ENCODE measurements at places on chromosomes 12 and 14.

DNA sequence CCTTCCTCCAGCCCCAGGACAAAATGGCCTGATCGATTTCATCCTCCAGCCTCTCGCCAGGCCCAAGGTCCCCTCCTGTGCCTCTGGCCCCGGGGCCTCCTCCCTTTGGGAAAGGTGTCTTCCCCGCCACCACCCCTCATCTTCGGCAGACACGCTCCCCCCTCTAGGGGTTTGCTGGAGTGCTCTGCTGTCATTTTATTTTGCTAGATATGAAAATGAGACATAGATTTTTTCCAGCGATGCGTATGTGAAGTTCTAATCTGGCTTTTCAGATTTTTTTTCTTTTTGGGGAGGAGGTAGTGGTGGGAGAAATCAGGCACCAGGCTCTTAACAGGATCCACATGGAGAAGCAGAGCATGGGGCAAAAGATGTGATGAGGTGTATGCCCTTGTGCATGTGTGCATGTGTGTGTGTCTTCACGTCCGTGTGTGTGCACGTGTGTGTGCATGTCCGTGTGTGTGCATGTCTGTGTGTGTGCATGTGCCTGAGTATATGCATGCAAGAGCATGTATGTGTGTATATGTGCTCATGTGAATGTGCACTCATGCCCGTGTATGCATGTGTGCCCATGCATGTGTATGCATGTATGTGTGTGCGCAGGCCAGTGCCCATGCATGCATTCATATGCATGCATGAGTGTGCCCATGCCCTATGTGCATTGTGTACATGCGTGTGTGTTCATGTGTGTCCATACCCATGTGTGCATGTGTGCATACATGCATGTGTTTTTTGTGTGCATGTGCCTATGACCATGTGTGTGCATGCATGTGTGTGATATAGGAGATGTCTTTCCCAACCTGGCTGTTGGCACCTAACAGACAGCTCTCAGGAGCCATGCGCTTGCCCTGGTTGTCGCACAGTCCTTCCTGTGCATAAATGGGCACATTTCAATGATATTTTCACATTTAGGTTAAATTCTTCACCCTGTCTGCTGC is 203.0 kb downstream of the RBM19 start:
- DNase-seq, result no peak

GRCh38 chr12:62191491-62192179 is 68.6 kb upstream of the USP15 start:
- DNase-seq, result no peak

DNA sequence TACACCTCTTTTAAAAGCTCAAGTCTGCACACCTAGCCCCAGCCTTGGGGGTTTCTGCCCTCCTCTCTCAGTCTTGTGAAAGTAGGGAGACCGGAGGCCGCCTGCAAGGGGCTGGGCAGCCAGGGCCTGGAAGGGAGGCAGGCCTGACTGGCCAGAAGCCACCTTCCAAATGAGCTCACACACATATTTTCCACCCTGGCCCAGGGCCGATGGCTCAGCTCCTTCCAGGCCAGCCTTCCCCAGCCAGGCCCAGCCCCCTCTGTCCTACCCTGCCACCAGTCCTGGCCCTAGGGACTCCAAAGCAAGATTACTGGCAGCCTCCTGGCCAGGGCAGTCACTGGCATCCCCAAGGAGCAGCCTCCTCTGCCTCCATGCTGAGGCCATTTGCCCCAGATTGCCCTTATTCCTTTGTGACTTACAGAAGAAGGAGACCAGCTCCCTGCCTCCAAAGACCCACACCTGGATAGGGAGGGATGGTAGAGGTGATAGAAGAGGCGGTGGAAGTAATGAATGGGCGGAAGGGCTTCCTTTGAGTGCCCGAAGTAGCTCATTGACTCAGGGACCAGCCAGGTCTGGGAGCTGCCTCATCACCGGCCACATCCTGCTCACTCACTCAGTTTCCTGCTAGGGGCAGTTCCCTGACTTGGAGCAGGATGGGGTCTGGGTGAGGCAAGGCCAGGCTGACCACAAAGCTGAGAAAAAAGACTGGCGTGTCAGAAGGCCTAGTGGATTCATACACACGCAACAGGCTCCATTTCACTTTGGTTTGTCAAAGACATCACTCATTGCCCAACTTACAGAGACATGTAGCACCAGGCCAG is 14.8 kb downstream of the MMP14 start:
- no peak for DNase-seq

DNA sequence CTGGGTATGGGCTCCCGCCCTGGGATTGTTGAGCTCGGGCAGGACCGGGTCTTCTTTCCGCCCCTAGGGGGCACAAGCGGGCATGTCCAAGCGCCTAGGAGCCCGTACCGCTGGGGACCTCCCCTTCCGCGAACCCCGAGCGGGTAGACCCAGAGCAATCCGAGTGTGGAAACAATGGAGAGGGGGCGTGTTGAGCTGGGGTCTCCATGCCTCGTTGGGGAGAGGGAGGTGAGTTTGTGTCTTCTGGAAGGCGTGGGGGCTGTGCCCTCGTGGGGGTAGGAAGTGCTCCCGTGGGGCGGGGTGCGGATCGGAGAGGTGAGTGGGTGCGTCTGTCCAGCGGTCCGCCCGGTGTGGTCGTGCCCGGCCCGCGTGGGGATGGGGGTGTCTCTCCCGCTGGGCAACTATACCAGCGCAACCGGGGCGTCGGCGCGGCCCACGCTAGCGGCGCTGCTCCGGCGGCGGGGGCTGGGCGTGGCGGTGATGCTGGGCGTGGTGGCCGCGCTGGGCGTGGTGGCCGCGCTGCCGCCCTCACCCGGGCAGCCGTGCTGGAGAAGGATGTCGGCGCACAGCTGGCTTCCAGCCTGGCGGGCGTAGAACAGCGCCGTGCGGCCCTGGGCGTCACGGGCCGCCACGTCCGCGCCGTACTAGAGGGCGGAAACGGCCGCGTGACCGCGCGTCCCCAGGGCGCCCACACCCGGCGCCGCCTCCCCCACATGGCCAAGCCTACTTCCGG is 12.2 kb downstream of the AGAP2 start:
- DNase-seq, result no peak

GRCh38 chr12:121668750-121669520 is 519 bp downstream of the MORN3 start:
- DNase-seq, result peak; percentile 47

- DNase-seq, result no peak
These were observed 499.4 kb downstream of the NAV3 start for GRCh38 chr12:78330131-78330530.

- DNase-seq, result no peak
These were observed 111.0 kb downstream of the TRAFD1 start for GRCh38 chr12:112236386-112236785.

GRCh38 chr12:130179191-130179590 is 16.9 kb downstream of the FZD10 start:
- no peak for DNase-seq

DNA sequence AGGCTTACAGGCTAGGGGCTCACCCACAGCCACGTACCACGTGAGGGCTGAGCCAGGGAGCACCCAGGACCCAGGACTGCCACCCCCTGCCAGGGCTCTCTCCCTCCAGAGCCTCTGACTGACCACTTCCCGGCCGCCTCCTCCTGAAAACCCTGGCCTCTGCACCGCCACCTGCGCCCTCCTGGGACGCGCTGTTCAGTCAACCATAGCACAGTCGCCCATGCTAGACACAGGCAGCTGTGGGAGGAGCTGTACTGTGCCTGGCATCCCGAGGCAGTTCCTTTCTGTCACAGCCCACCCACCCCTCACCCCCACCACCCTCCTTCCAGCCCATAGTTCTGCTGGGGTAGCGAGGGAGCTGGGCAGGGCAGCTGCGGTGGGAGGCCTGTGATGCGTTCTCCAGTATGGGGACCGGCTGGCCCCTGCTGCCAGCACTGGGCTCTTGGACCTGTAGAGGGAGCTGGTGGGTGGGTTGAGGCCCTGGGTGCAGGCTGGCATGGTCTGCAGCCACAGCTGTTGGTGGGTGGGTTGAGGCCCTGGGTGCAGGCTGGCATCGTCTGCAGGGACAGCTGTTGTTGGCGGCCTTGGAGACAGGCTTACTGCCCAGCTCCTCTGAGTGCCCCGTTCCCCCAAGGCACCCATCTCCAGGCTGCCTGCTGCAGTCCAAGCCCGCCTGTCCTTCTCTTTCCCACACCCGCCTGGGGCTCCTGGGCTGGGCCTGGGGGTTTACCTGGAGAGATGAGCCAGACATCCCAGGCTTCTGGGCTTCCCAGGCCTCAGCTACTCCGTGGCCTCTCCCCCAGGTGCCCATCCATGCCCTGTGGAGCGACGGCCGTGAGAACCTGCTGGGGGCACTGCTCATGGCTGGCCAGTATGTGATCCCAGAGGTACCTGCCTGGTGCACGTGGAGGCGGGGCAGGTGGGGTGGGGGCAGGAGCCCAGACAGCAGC is 11.5 kb downstream of the ASPG start:
- DNase-seq, result no peak

DNA sequence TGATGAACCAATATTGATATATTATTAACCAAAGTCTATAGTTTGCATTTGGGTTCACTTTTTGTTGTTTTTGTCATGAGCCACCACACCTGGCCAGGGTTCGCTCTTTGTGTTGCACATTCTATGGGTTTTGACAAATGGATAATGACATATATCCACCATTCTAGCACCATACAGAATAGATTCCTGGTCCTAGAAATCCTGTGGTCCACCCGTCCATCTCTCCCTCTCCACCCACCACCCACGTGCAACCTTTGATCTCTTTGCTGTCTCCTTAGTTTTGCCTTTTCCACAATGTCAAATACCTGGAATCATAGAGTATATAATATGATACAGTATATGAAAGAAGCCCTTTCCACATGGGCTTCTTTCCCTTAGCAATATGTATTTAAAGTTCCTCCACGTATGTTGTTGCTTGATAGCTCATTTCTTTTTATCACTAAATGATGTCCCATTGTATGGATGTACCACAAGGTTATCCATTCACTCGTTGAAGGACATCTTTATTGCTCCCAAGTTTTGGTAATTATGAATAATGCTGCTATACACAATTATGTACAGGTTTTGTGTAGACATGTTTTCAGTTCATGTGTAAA is 7.4 kb downstream of the RPL6 start:
- DNase-seq, result no peak

DNA sequence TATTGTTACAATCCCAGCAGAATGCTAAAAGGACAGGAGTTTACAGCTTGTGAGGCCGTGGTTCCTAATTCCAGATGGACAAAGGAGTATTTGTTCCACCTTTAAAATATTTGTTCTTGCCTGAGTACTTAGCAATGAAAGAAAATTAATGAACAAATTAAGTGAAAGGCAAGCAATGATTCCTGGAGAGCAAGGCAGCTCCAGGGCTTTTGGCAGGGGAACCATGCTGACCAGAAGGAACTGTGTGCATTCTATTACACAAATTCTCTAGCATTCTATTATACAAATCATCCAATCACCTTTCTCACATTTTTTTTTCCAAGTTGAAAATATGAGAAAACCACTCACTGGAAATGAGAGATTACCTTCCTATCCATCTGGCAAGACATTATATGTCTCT is 1.8 kb upstream of the BMAL2 start:
- DNase-seq, result no peak

DNA sequence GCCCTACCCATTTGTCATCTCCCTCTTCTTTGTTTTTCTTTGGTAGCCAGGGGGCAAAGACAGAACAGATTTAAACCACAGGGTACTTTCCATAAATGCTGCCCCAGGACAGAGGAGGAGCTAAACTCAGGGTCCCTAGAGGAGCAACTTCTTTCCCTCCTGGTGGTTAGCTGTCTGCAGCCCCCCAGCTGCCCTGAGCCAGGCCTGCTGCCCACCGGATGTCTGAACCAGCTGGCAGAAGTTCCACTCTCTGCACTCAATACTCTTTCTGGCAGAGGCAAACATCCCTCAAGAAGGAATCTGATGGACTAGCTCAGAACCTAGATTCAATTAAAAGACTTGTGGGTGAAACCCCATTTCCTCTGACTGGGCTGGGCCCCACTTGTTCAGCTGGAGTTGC is 10.7 kb downstream of the VDR start:
- no peak for DNase-seq

- no peak for DNase-seq
These were observed 24.4 kb downstream of the KCNA5 start for GRCh38 chr12:5068126-5068525.

DNA sequence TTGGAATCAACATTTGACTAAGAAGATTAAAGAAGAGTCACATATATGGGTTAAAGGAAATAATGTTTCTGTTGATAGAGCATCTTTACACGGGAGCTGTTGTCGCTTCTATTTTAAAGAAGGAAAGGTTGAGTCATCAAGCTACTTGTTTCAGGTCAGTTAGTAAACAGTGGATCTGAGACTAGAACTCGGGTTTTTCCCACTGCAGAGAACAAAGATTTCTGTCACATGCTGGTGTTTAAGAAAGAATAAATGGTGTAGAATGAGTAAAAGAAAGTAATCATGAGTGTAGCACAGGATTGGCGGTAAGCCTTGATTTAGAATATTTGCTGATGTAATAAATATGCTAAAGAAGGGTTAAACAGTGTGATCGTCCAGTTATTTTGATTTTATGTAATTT is 455.5 kb downstream of the AEBP2 start:
- DNase-seq, result no peak

GRCh38 chr14:92850492-92850891 is 56.4 kb downstream of the GOLGA5 start:
- DNase-seq, result no peak
